ENCODE measurements at places on chromosomes 1 and 21. TPM values are rescaled to one million over a fixed set of nuclear protein-coding genes. Genes with fewer than 3 reads are reported as not detected.

DNA sequence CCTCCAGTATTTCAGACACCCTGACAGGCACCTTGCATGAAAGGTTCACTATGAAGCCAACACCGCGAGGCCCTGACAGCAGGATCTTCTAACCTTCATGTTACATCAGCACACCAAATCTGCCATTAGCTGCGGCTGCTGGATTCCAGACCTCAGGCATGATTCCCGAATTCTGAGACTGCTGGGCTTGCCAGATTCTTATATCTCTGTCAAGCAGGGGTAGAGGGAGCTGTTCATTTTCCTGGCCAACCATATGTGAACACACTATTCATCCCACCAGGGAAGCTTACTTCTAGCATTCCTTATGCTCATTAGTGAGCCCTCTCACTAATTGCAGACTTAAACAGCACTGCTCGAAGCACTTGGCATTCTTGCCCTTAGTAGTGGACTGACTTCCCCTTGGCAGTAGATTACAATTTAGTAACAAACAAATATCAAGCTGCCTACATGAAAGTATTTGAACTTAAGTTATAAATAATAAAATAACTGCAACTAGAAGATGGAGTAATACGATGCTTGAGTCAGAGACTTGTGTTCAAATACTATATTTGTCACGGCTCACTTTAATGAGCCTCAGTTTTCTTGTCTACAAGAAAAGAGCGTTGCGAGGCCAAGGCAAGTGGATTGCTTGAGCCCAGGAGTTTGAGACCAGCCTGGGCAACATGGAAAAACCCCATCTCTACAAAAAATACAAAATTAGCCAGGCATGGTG is 43.3 kb downstream of the NID1 start:
- DNase-seq, result no peak

- no peak for DNase-seq
Measured at GRCh38 chr1:19307794-19308508, 4.0 kb downstream of the AKR7A2 start.

DNA sequence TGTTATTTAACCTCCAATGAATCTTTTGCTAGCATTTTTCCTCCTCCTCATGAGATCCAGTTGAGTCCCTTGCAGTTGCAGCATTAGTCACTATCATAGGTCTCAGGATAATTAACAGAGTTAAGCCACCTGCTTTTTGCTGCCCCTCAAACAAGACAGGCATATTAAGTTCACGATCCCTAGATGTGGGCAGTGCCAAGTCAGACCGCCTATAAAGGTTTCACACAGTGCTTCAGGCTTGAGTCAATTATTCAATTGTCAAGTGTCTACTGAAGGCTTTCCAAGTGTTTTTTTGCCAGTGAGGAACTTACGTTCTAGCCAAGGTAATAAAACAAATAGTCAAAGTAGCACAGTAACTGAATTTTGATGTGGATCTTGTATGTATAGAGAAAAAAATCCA is 175.0 kb downstream of the DAB1 start:
- no peak for DNase-seq

PLEKHG5 gene
- 25.6 TPM for total RNA-seq

TEDDM1 gene
- not detected for total RNA-seq

F13B gene
- not detected for total RNA-seq

All from occipital lobe (tissue), 3 donors.